ENCODE measurements at places on chromosomes 6 and 20. TPM values are rescaled to one million over a fixed set of nuclear protein-coding genes. Genes with fewer than 3 reads are reported as not detected.

The PI3 gene
- total RNA-seq, result not detected

The RAET1L gene
- total RNA-seq, result not detected

The CGAS gene
- total RNA-seq, result 18.9 TPM

The NRSN1 gene
- total RNA-seq, result not detected

The DTD1 gene
- 20.5 TPM for total RNA-seq

The DOK5 gene
- total RNA-seq, result not detected

The RPS6KA2 gene
- 3.3 TPM for total RNA-seq

The RHAG gene
- not detected for total RNA-seq

The KIF25 gene
- not detected for total RNA-seq

The C20orf202 gene
- total RNA-seq, result 0.68 TPM

The SMIM13 gene
- 7.5 TPM for total RNA-seq

The PDSS2 gene
- total RNA-seq, result 12.3 TPM

The EPPIN gene
- not detected for total RNA-seq

The RGS17 gene
- total RNA-seq, result not detected

The KCNK16 gene
- not detected for total RNA-seq

The C6orf118 gene
- not detected for total RNA-seq
